ENCODE measurements at places on chromosomes 5 and 9.

DNA sequence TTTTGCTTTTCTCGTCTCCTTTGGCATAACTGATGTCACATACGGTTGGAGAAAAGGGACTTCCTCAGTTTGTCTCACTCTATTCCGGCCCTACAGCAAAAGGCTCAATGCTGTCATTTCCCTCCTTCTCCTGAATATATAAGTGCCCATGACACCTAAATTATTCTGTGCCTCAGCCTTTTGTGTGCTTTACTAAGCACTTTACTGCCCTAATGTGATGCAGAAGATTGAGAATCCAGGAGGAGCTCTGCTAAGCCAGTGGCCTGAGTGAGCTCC lies 7.6 kb downstream of the CD180 start:
- no peak for DNase-seq

GRCh38 chr5:34452170-34452828 lies 203.8 kb upstream of the RAI14 start:
- peak; percentile 29 for DNase-seq

DNA sequence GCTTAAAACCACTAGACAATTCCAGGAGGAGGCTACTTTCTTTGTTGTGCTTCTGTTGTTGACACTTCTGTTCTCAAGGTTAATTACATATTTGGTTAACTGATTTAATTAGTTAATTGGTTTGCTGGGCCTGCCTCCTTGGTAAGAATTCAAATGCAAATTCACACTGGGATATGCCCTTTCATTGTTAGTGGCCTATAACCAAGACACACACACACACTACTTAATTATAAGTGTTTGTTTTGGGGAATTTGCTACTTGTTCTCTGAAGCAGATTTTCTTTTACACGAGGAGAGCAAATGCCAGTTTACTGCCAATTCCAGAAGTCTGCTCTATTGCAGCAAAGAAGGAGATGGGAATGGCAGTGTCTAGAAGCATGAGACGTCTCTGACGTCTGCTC lies 101.6 kb upstream of the BASP1 start:
- DNase-seq, result no peak

GRCh38 chr5:138178516-138179276 lies at the start of the genes BRD8 and KIF20A:
BRD8 (minus strand) TSS chr5:138178630; CDS start chr5:138178614, 16 bp downstream.
KIF20A (plus strand) TSS chr5:138179112; CDS start chr5:138179681, 569 bp downstream.
- DNase-seq, result peak; percentile 95

GRCh38 chr5:104650313-104651055 lies 1087.9 kb upstream of the NUDT12 start:
- DNase-seq, result no peak

- DNase-seq, result no peak
Observed at GRCh38 chr9:101369286-101369685, 15.5 kb downstream of the BAAT start.

- peak; percentile 83 for DNase-seq
Observed at GRCh38 chr9:97398999-97399758, 12.7 kb upstream of the TDRD7 start.

Measured in Calu3 (cell line).